GOT3 (cell line): ENCODE measurements at places on chromosomes 2 and 18.

DNA sequence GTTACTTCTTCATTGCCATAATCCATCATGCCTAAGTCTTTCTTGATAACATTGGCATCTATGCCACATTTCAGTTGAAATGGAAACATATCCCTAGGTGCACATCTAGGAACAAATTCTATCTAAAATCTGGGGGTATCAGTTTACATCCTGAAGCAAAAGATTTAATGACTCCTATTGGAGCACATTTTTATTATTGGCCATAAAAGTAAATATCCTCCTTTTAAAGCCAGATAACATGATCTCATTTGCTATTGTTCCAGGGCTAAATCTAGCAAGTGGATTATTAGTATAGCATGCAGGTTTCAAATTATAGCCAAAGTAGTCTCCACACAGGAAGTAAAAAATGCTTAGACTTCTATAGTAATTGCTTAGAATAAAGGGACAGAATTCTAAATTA, 193.2 kb downstream of the CDH2 start:
- no peak for DNase-seq

DNA sequence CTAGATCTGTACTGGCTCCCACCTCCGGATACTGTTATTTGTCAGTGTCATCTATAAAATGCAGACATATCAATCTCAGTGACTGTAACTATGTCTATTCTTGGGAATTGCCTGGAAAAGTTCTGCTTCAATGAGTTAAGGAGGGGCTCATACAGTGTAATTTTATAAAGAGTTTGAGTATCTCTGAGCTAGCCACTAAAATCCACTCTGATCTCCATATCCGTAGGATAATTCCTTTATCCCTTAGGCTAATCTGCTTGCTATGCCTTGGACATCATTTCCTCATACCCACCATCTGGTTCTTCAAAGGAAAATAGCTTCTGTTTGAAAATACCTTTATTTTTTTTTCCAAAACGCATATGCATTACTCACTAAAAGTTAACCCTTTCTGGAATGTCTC, 863.2 kb downstream of the SUCLG1 start:
- DNase-seq, result no peak

- DNase-seq, result no peak
Measured at GRCh38 chr2:96324721-96325040, 436 bp upstream of the ITPRIPL1 start.

GRCh38 chr2:239046822-239047221, 198.9 kb downstream of the TWIST2 start:
- DNase-seq, result no peak

GRCh38 chr2:105032476-105032875, 5.4 kb upstream of the MRPS9 start:
- DNase-seq, result no peak

GRCh38 chr2:160096409-160096808, 34.0 kb upstream of the PLA2R1 start:
- DNase-seq, result no peak

GRCh38 chr2:117973498-117974082, 40.3 kb downstream of the CCDC93 start:
- DNase-seq, result no peak

DNA sequence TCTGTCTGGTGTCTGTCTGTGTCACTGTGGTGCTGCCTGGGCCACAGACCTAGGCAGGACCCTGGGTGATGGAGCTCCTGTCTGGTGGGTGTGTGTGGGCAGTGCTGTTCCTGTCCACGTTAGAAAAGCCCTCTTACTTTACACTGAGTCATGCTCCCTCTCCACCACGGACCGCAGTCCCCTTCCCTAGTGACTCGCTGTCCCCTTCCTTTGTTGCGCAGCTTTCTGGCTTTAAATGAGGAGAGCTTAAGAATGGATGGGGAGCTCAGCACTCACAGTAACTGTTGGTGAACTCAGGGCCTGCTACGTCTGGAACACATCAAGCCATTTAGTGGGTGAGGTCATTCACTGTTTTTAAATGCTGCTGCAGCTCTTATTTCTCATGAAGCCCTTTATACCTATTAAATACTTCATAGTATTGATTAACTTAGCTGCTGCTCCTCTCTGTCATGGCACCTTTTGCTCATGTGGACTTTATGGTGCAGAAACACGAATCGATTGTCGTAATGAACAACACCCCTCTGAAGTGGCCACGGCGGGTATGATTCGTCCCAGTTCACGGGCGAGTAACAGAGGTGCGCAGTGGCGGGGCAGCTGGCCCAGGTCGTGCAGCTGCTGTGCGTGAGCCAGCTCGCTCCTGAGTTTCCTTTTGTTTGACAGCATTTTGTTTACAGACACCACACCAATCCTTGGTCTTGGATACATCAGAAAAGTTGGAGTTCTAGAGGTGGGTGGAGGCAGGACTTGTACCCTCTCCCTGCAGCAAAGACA, 100.4 kb downstream of the LDLRAD4 start:
- no peak for DNase-seq

GRCh38 chr18:23340661-23341060, 112.4 kb upstream of the RIOK3 start:
- DNase-seq, result no peak

DNA sequence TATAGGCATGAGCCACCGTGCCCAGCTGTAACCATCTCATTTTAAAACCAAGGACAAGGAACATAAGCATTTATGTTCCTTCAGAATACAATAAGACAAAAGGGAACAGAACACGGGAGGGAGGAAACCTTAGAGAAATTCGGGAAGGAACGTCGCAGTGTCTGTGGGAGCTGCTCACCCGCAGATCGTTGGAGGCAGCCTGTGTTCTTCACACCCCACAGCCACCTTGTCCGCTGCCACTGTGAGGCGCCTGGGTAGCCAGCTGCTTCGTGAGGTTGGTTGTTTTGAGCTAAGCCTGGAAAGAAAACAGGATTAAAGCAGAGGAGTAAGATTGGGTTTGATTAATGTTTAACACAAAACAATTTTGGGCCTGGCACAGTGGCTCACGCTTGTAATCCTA, 250.0 kb downstream of the FHOD3 start:
- DNase-seq, result no peak

DNA sequence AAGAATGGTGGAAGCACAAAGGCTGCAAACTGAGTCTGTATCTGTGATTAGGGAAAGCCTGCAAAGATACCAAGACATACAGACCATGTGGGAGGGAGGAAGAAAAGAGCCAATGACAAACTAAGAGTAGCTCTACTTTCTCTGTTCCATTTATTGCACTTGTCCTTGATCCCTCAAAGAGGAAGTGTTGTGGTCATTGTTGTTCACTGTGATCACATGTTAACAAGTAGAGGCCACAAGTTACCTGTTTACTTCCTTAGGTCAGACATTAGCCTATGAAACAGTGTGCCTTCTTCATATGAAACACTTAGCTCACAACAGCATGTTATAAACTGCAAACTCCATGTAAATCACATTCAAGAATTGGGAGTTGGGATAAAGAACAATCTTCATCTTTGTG, 32.6 kb downstream of the MAP2 start:
- DNase-seq, result no peak

- DNase-seq, result no peak
Measured at GRCh38 chr2:219611866-219612576, 14.4 kb downstream of the STK11IP start.

DNA sequence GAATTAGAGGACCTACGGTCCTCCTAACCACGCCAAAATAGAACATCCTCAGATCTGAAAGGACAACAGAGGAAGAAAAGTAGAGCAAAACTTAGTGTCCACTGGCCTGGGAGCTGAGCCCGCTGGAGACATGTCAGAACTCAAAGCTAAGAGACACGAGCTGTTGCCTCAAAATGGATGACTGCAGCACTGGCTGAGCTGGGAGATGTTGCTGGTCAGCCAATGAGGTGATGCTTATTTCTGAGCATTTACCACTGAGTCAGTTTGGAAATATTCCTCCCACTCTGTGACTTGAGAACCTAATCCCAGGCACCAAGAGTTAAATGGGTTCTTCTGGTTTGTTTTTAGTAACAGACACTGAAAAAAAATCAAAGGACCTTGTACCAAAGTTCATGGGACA, 32.6 kb downstream of the FBXO15 start:
- no peak for DNase-seq

GRCh38 chr2:11365096-11365879, 20.9 kb upstream of the ROCK2 start:
- no peak for DNase-seq

GRCh38 chr2:47639467-47639866, 143.5 kb upstream of the MSH6 start:
- no peak for DNase-seq

DNA sequence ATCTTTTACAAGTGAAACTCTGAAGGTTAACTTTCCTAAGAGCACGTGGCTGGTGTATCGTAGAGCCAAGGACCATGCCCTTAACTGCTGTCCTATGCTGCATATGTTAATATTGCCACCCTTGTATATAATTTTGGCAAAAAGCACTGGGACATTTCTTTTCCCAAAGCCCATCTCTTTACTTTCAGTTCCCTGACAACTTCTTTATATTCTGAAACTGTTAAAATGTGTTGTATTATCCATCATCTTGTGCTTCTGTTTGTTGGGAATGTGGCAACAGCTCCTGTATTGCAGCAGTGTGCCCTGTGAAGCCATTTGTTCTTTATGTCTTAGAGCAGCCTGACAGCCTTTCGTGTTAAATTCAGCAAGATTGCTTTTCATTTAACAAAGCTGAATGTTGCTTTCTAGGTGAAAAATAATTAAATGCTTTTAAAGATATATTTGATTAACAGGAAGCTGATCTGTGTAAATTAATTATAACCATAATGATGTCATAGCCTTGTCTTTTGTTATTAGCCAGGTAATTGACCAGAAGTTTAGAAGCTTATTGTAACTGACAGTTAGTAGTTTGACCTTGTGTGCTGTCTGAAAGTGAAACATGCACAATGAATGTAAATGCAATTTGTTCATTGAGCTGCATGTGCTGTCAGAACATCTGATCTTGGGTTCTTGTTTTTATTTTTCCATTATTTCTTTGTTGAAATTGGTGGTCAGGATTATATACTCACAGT, 9.7 kb downstream of the RHBDD1 start:
- DNase-seq, result no peak

GRCh38 chr2:123915380-123915779, 109.7 kb upstream of the CNTNAP5 start:
- no peak for DNase-seq

DNA sequence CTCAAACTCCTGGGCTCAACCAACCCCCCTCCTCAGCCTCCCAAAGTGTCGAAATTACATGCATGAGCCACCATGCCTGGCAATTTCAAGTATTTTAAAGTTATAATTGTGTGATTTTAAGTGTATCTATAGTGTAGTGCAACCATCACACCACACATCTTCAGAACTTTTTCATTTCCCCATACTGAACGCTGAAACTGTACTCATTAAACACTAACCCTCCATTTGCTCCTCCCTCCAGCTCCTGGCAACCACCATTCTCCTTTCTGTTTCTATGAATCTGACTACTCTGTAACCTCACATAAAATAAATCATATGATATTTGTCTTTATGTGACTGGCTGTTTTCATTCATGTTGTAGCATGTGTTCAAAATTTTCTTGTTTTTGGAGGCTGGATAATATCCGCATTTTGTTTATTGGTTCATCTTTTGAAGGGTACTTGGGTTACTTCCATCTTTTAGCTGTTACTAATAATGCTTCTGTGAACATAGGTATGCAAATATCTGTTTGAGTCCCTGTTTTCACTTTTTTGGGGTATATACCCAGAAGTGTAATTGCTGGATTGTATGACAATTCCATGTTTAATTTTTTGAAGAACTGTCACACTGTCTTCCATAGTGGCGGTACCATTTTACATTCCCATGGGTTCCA, 188.2 kb downstream of the PLCL1 start:
- no peak for DNase-seq

DNA sequence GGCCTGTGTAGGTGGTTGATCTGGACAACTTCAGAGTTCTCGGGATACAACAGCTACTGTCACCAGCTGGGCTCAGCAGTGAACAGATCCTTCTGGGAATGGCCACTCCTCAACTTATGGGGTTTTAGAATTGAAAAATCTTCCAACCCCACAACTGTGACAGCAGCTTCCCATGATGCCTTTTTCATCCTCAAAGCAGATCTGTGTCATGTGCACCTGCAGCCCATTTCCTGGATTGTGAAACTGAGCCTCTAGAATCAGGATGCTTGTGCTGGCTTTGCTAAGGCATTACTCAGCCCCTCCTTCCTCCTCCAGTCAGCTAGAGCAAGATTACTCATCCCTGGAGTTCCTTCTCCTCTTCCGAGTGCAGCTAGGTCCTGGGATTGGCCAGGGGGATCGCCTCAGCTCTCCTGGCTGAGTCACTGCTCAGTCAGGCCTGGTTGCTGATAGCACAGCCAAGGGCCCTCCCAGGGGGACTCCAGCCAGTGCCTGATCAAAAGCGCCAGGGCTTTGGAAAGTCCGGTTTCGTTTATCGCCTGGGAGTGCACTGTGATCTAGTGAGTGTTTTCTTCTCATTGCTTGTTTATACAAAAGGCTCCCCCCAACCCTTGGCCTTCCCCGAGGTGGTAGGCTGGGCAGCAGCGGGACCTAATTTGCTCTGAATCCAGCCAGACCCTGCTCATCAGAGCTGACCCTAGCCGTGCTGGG, 2.4 kb upstream of the LPIN1 start:
- DNase-seq, result peak; percentile 87

DNA sequence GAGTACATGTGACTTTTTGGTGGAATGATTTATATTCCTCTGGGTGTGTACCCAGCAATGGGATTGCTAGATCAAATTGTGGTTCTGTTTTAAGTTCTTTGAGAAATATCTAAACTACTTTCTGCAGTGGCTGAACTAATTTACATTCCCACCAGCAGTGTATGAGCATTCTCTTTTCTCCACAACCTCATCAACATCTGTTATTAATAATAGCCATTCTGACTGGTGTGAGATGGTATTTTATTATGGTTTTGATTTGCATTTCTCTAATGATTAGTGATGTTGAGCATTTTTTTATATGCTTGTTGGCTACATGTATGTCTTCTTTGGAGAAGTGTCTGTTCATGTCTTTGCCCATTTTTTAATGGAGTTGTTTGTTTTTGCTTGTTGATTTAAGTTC, 267.4 kb upstream of the NT5C1B start:
- DNase-seq, result no peak

- no peak for DNase-seq
Measured at GRCh38 chr2:134917360-134917865, 1.2 kb upstream of the CCNT2 start.

DNA sequence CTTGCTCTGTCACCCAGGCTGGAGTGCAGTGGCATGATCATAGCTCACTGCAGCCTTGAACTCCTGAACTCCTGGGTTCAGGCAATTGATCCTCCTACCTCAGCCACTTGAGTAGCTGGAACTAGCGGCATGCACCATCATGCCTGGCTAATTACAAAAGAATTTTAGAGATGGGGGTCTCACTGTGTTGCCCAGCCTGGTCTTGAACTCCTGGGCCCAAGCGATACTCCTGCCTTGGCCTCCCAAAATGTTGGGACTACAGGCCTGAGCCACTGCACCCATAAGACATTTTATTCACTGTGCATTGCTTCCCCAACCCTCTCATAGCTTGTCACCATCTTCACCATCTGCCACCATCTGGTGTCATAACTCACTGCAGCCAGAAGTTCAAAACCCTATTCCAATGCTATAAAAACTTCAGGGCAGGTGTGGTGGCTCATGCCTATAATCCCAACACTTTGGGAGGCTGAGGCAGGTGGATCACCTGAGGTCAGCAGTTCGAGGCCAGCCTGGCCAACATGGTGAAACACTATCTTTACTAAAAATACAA, 78.7 kb downstream of the NCAPH start:
- no peak for DNase-seq

- no peak for DNase-seq
Measured at GRCh38 chr18:61832858-61833257, 59.9 kb downstream of the RNF152 start.
